HEK293T (cell line): ENCODE measurements at places on chromosomes 13 and 19.

DNA sequence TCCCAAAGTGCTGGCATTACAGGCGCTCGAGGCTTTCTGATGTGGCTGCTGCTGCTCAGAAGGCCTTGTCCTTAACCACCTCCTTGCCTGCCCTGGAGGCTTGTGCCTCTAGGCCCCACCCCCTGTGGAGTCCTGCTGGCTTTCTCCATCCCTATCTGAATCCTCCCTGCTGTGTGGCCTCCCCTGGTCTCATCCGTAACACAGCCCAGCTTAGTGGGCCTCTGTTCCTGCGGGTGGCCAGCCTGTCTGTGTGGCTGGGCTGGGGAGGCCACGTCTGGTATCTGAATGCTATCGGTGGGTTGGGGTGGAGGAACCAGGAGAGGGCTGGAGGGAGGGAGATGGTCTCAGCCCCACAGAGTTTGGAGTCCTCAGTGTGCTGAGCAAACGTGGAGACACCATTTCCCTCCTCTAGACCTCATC, 4.7 kb downstream of the RPL28 start:
- DNase-seq = no peak

DNA sequence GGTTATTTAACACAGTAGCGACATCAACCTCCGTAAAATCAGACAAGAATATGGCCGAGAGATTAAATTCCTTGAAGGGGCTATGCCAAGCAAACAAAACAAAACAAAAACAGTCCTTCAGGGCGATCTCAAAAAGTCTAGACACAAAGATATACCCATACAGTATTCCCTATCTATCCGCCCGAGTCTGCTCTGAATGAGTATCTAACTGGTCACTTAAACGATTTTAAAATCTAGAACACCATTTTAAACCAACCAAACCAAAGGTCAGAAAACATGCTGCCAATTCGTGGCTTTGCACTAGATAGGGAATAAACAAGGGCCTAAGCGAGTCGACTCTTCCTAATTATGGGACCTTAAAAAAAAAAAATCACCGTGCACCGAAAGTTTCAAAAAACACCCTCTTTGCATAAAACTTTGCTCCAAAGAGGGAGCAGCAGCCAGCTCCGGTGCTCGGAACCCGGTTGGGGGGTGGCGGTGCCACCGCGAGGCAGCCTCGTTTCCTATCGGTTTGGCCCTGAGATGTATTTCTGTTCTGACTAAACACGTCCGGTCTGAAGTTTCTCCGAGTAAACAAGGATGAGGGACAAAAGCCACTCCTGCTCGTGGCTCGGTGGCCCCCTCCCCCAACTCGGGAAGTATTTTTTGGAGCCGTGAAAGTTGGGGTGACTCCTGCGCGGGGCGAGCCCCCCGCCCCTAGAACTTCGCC, 1.8 kb downstream of the HMGB1 start:
- DNase-seq = no peak

GRCh38 chr19:55620410-55621204, 3.8 kb downstream of the ZNF784 start:
- no peak for DNase-seq

GRCh38 chr13:93116809-93117208, 109.8 kb upstream of the GPC6 start:
- no peak for DNase-seq

DNA sequence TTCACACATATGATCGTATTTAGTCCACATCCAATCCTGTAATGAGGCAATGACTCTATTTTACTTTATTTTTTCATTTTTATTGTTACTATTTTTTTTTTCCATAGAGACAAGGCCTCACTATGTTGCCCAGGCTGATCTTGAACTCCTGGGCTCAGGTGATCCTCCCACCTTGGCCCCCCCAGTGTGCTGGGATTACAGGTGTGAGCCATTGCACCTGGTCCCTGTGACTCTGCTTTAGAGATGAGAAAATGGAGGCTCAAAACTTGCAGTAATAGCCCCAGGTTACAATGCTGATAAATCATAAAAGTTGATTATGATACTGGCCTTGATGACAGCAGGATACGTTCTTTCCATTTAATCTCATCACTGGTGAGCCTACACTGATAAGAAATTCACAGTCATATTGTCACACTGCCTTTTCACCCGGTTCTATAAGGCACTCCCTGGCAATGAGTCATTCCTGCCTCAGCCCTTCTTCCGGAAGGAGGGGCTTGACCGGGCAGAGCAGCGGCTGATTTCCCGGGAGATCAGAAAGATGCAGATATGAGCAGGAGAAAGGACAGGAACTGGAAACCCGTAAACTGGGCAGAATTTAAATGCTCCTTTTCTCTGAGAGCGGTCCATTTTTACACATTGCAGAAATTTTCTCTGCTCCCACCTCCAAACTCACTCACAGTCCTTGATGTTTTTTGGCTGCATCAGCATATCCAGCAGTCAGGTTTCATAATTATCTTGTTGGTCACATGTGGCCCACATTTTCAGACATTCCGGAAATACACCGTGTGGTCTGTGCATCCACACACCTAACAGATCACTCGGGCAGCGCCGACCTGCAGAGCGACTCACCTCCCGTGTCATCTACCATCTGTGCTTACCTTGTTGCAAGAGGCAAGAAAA, 616.4 kb downstream of the EFNB2 start:
- peak; percentile 16 for DNase-seq

- no peak for DNase-seq
Observed at GRCh38 chr13:85543144-85543543, 256.1 kb downstream of the SLITRK6 start.

GRCh38 chr13:100790405-100790804, 115.8 kb upstream of the TMTC4 start:
- DNase-seq = no peak
